Cortex of kidney (tissue), 1 donor: ENCODE measurements at places on chromosomes 12 and 14.

DNA sequence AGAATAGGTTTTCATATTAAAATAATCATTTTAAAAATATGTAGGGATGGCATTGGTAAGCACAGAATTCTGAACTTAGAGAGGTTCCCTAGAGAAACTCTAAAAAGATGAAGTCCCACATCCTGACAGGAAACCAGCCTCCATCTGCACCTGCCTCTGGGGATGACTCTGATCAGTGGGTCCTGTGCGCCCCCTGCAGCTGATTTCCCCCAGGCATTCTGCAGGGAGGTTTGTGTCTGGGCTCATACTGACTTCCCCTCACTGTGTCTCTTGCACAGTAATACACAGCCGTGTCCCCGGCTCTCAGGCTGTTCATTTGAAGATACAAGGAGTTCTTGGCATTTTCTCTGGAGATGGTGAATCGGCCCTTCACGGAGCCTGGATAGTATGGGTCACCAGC, 602.9 kb downstream of the TMEM121 start:
- DNase-seq = no peak

- DNase-seq = no peak
Measured at GRCh38 chr12:94173660-94174265, 25.4 kb downstream of the PLXNC1 start.

DNA sequence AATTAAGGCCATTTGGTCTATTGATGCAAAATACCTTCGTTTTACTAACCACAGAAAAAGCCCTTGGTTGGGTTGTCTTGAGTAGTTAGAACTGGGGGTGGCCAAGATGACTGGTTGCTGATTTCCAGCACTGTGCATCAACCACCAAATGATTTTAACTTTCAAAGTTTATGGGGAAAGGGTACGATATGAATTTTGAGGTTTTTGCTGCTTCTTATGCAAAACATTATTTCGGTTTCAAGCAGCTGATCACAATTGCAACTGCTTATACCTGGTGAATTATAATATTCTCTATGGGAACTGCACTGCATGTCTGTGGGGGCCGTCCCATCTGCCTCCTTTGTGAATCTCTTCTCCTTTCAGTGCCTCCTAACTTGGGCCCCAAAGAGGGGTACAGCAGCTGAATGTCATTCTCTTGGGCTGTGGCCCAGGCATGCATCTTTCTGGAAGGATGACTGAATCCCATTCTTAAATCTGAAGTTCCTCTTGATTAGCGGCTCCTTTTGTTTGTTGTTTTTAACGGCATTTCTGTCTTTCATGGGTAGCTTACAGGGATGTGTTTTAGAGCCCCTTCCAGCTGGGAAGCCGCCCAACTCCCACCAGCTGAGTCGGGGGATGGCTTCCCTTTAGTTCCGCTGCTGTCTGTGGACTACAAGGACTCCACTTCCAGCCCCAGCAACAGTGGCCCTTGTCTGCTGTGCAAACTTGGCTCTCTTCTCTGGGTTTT, 479.8 kb downstream of the ZFP36L1 start:
- no peak for DNase-seq

DNA sequence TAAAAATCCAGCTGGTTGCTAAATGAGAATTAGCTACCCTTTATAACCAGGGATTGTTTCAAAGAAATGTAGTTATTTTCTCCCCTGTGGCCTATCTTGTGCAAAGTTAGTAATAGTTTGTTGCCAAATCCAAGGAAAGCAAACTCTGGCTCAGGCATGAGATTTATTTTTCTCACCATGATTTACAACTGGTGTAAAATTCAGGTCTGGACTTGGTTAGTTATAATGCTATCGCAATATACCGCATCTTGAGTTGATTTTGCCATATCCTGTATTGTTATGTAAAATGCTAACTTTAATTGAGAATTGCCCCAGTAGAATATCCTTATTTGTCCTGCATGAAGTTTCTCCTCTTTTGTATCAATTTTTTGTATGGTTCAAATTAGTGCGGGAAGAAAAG, 135.5 kb downstream of the CRADD start:
- no peak for DNase-seq

GRCh38 chr12:49069507-49070346, at the start of gene RHEBL1:
RHEBL1 (minus strand) TSS chr12:49069979; CDS start chr12:49069785, 194 bp downstream.
- peak; percentile 47 for DNase-seq

GRCh38 chr12:128853600-128854197, 421 bp downstream of the GLT1D1 start:
- no peak for DNase-seq

- DNase-seq = no peak
Measured at GRCh38 chr14:49865431-49865859, 12.9 kb upstream of the NEMF start.

DNA sequence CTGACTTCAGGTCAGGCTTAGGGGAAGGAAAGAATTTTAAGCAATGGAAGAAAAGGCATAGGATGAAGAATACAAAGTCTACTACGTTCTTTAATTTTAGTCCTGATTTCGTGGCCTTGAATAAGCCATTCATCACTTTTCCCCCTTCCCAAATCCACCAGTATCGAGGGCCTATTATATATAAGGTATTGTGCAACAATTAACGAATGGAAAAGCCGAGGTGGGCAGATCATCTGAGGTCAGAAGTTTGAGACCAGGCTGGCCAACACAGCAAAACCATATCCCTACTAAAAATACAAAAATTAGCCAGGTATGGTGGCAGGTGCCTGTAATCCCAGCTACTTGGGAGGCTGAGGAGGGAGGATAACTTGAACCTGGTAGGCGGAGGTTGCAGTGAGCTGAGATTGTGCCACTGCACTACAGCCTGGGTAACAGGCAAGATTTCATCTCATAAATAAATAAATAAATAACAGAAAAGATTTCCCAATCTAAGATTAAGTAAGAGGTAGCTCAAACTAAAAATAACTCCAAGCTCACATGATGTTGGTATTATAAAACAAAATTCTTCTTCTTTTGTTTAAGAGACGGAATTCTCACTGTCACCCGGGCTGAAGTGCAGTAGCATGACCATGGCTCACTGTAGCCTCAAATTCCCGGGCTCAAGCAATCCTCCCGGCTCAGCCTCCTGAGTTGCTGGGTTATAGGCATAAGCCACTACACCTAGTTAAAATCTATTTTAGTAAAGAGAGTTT, 58.3 kb upstream of the NR2C1 start:
- no peak for DNase-seq

DNA sequence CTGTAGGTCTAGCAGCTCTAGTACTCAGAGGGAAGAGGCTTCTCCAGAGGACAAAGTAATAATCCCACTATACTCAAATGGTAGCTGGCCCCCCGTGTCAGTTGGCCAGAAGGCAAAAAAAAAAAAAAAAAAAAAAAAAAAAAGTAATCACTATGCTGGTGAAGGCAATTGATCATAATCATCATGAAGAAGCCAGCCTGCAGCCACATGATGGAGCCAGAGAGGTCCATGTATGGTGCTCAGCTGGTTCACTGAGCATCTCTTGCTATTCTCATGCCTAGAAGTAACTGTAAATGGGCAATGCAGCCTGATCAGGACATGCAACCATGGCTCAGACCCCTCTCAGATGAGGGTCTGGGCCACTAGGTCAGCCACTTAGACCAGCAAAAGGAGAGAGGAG, 378.8 kb downstream of the MED13L start:
- no peak for DNase-seq

- no peak for DNase-seq
Measured at GRCh38 chr14:84492685-84493084, 1037.3 kb upstream of the FLRT2 start.

GRCh38 chr12:123971770-123972456, 718 bp downstream of the CCDC92 start:
- no peak for DNase-seq

DNA sequence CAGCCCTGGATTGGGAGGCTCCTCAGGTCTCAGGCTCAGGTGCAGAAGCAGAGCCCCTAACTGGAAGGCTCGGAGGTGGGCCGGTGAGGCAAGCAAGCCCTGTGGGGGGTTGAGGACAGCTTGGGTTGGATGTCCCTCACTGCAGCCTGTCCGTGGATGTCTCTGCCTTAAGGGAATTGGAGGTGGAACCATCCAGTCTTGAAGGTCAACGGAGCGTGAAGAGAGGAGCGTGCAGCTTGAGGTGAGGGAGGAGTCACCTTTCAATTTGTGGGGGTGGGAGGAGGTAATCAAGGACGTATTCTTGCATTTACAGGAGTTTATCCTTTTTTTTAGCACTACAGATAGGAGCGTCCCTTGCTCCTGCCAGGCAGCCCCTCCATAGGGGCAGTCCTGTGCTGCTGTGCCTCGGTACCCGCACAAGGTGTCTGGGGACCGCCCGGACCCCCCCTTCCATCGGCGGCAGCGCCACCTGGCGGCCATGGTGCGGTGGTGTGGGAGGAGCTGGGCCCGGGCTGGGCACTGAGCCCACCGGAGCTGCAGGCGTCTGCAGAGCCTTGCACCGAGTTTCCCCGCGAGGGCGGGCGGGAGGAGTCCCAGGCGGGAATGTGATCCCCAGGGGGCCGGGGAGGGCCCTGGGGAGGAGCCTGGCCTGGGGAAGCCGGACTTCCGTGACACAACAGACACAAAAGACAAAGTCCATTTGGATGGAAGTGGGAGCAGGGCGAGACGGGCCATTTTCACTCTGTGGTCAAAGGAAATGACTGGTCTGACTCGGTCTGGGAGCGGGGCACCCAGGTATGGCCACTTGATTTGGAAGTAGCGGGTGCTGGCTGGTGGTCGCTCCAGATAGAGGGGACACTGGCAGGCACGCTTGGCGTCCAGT, 864 bp downstream of the DNAJC22 start:
- DNase-seq = peak; percentile 53

- no peak for DNase-seq
Measured at GRCh38 chr14:96108911-96109310, 69.7 kb downstream of the C14orf132 start.

- no peak for DNase-seq
Measured at GRCh38 chr14:30521899-30522736, 36.8 kb upstream of the G2E3 start.

DNA sequence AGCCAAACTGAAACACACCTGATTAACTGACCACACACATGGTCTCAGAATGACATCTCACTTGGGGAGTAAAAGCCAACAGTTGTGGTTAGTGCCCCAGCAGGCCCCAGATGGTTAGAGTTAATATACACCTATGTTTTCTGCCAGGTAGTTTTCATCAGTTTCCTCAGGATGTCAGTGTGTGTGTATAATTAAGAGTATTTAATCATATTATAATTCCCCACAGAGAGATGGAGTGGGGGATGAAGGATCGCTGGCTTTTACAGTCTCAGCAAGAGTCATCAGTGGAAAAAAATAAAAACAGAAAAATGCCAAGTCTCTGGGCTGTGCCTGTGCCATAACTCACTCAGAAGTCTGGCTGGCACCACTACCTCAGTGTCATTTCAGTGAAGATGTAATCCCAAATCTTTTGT, 412.5 kb downstream of the ZFP36L1 start:
- DNase-seq = no peak

- no peak for DNase-seq
Measured at GRCh38 chr12:44118946-44119345, 283.1 kb downstream of the TMEM117 start.

DNA sequence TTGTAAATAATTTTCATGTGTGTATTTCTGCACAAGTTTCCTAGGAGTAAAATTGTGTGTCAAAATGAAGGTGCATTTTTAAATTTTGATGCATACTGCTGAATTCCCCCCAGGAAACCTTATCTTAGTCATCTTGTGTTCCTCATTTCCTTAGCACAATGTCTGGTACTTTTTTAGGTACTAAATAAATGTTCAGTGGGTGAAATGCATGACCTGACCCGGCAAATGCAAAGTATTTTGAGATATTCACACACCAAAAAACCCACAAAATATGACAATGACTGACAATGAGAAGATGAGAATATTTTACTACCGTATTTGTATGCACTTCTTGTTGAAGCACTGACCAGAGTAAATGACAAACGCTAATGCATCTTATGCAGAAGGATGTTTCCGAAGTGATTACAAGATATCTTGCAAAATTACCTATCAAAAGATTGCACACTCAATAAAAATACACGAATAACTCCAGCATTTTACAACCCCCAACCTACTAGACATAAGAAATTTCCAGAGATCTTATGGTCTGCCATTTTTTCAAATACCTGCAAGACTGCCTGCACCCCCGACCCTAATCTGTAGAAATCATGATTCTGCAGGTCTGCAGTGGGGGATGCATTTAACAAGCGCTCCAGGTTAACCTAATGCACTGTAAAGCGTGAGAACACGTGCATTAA, 895 bp upstream of the PRKAB1 start:
- no peak for DNase-seq

DNA sequence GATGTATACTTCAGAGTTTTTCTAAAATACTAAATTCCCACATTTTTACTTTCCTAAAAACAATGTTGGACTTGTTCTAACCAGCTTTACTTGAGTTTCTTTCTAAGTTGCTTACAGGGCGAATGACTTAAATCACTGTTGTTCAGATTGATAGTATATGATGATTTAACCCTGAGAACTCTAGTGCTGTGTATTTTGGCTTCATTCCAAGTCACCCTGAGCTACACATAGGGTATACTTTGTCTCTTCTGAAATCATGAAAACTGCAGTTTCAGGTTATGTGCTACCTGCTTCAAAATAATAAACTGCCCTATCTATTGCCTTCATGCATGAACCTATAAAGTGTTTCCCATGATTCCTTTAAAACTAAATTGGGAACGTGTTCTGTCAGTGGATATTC, 162.5 kb upstream of the PDE3A start:
- no peak for DNase-seq

GRCh38 chr12:132507656-132508490, 17.9 kb downstream of the FBRSL1 start:
- DNase-seq = no peak

GRCh38 chr14:101361044-101361443, 200.3 kb upstream of the DIO3 start:
- no peak for DNase-seq

- DNase-seq = no peak
Measured at GRCh38 chr14:75437201-75438143, 9.7 kb downstream of the JDP2 start.

DNA sequence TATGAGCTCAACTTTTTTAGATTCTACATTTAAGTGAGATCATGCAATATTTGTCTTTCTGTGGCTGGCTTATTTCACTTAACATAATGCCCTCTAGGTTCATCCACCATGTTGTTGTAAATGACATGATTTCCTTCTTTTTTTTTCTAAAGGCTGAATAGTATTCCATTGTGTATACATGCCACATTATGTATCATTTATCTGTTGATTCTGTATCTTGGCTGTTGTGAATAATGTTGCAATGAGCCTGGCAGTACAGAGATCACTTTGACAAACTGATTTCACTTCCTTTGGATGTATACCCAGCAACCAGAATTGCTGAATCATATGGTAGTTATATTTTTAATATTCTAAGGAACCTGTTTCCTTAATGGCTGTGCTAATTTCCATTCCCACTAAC, 19.1 kb downstream of the FBXW8 start:
- DNase-seq = no peak

- no peak for DNase-seq
Measured at GRCh38 chr12:30646821-30647220, 48.8 kb downstream of the IPO8 start.

DNA sequence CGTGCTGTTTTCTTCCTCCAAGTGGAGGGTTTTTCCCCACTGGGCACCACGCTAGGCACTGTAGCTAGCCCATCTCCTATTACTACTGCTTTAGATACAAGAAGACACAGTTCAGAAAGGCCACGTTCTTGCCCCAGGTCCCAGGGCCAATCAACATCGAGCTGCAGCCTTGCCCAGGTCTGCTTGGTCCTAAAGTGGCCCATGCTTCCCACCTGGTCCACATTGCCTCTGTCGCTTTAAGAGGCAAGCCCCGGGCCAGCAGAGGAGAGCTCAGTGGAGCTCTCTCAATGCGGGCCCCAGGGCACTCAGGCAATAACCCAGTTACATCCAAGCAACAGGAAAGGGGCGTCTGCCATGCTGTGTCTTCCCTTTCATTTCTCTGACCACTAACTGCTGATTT, 148.1 kb downstream of the CALM1 start:
- DNase-seq = no peak

- DNase-seq = no peak
Measured at GRCh38 chr12:32334371-32334777, 65.0 kb upstream of the FGD4 start.
